ENCODE measurements at places on chromosomes 12 and 14.
A peak's percentile ranks its signal among the peaks of the same experiment; 100 is the strongest.

GRCh38 chr12:90393089-90393488 is 561.9 kb downstream of the CCER1 start:
- DNase-seq = no peak

DNA sequence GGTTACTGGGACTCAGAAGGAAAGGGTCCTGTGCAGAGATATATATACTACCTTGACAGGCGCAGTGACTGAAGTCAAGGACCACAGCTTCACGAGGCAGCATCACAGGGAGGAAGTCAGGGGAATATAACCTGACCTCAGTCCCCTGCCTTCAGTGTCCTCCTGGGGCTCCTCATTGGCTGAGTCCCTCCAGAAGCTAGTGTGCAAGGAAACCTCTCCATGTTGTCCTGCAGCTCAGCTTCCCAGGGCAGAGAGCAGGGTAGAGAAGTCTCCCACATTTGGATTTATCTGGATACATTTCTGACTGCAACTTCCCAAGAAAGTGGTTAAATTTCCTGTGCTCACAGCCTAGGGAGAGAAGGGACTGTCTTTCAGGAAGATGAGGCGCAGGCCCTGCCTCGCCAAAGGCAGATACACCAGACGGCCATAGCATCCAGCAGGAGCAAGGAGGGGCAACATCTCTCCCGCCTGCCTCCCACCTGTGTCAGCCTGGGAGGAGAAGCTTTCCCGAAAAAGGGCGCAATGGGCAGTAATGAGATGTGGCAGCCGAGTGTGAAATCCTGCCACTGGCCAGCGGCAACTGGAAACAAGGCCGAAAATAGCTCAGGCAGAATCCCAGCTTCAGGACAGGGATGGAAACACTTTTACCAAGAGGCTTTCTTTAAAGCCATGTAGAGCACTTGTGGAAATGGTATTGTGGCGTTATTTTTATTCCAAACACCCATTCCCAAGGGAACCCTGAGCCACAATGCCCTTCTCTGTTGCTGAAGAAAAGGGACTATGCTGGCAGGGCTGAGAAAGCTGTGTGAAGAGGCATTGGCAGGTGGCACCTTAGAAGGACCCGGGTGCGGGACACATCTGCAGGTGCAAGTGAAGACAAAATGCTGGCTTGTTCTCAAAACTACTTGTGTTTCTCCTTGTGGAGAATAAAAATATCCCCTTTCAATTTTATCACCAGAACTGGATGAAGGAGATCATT is 54.9 kb upstream of the HIF1A start:
- no peak for DNase-seq

- no peak for DNase-seq
Measured at GRCh38 chr14:99707420-99707819, 23.3 kb downstream of the CYP46A1 start.

DNA sequence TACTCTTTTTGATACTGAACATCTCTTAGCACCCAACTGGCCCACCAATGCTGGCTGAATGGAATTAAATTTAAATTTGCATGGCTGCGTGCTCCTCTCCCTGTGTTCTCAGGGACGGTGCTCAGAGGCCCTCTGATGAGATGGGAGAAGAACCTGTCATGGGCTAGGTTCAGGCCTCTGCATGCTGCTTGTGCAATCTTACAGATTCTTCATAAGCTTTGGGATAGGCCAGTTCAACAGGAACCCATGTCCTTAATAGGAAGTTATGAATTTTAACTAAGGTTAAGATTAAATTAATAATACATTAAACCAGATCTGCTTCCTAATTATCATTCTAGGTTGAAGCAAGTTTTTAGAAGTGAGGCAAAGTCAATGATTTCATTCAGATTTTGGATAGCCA is 119.7 kb upstream of the LRIG3 start:
- no peak for DNase-seq

DNA sequence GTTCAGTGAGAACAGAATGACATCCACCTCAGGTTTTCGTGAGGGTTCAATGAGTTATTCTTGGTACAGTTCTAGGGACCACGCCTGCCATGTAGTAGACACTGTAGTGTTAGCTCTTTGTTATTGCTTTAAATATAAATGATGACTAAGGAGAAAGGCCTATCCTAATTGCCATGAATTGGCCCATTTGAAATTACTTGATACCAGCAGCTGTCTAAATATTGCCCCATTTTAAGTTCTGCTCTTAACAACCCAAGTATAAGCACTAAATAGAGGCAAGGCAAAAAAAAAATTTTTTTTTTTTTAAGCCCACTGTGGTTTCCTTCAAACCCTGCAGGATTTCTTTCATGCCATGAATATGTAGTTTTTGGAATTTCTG is 84.5 kb downstream of the BORCS5 start:
- DNase-seq = peak; percentile 75

GRCh38 chr12:15706010-15706676 is 83.0 kb downstream of the EPS8 start:
- peak; percentile 33 for DNase-seq

- DNase-seq = no peak
Measured at GRCh38 chr14:45699471-45699870, 446.5 kb upstream of the MIS18BP1 start.

- no peak for DNase-seq
Measured at GRCh38 chr14:103401223-103402214, 16.3 kb downstream of the MARK3 start.

GRCh38 chr14:81819344-81819743 is 285.7 kb upstream of the SEL1L start:
- peak; percentile 10 for DNase-seq

DNA sequence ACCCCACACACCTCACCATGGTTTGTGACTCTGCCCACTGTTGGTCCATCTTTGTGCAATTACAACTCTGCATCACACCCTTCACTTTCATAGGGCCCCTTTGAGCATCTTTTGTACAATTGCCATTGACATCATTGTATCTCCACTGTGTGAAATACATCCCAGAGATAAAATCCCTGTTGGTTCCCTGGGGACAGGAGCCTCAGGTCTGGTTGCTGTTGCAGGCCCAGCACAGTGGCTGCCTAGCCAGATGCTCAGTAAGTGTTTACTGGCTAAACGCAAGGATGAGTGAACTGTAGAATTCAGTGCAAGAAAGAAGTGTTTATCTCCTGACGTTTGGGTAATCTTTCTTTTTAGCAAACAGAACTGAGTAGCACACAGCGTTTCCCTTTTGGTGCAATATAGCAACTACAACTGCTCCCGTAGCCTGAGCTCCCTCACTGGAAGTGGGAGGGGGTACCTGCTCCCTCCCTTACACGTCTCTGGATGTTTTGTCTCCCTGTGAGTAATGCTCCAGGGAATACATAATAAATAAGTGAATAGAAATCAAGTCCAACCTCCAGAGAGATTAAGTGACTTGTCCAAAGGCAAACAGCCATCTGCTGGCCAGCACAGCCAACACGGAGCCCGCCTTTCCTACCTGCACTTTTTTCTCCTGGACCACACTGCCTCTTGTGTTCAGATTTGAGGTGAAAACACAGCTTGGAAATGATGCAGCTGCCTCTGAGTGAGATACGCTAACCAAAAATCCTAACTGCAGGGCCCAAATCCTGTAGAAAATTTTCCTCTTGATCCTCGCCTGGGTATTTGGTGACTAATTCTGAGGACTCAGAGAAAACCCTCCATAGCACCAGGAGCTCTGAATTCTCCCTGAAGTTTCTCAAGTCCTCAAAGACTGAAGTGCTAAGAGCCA is 27.4 kb downstream of the GALNT16 start:
- peak; percentile 67 for DNase-seq

GRCh38 chr14:52351233-52352060 is 37.3 kb downstream of the PTGER2 start:
- DNase-seq = no peak

DNA sequence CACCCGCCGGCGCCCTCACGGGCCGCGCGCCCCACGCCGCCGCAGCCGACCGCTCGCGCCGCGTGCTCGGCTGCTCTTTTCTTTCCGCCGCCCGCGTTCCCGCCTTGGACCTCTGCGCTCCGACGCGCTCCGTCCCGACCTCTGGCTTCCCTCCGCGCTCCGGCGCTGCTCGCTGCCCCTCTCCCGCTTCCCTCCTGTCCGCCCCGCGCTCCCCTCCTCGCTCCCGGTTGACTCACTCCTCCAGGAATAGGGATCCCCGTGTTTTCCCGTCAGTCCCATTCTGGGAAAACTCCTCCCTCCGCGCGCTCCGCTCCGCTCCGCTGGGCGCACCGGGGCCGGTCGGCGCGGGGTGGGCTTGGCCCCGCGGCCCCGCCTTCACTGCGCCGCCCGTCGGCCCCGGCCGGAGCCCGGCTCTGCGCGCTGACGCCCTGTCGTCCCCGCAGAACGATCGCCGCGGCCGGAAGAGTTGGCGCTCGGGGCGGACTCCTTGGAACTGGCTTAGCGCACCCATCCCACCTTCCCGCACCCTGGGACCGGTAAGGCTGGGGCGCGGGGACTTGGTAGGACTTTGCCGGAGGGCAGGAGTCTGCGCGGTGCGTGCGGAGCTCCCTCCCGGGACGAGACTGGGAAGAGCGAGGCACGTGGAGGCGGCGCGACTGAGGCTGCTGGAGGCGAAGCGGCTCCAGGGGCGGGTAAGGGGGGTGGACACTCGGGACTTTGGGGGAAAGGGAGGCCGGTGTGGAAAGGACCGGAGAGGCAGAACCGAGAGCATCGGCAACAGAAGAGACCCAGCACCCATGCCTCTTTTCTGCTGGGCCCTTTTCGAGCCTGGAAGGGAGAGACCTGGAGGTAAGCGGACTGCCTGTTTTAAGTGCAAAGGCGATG is 550 bp downstream of the TEAD4 start:
- peak; percentile 79 for DNase-seq

GRCh38 chr12:57477710-57478681 is 1.7 kb downstream of the ARHGAP9 start:
- no peak for DNase-seq

DNA sequence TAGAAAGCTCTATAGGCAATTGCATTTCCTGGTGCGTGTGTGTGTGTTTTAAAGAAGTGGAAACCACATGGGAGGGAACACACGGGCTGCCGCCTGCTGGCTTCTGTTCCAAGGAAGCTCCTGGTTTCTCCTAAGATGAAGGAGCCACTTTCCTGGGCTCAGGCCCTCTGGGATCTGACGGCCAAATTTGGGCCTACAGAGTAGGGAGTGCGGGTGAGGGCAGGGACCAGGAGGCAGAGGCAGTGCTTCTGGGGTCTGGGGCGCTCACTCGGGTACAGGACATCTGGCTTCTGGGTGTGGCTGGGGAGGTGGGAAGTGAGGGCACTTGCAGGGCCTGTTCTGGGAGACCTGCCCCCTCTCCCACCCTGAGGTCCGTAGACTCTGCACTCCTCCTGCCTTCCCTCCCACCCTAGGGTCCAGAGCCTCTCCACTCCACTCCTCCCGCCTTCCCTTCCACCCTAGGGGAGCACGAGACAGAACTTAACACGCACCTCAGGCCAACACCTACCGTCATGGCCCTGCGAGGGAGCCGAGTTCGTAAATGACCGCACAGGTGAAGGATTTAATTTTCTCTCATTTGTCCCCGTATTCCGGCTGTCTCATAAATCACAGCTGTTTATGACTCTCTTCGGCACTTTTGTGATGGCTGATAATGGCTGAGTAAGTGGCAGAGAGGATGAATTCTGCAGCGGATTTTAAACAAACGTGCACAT is 127.7 kb downstream of the KIF26A start:
- no peak for DNase-seq

- DNase-seq = peak; percentile 54
Measured at GRCh38 chr12:26097046-26097878, 27.6 kb downstream of the BHLHE41 start.

DNA sequence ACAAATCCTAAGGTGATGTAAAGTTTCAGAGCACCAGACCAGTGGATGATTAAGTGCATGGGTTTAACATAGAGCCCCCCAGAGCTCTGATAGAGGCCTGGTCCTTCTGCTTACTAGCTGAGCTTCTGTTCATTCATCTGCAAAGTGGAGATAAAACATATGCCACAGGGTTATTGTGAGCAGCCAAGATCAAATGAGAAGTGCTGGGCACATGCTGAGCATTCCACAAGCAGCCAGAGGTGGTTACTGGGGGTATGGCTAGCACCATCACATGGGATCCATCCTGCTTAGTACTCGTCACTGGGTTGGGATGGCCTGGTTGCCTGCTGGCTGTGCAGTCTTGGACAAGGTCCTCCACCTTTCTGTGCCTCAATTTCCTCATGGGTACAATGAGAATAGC is 18.0 kb upstream of the SMUG1 start:
- DNase-seq = no peak

GRCh38 chr12:114384739-114385138 is 21.2 kb downstream of the TBX5 start:
- DNase-seq = no peak

DNA sequence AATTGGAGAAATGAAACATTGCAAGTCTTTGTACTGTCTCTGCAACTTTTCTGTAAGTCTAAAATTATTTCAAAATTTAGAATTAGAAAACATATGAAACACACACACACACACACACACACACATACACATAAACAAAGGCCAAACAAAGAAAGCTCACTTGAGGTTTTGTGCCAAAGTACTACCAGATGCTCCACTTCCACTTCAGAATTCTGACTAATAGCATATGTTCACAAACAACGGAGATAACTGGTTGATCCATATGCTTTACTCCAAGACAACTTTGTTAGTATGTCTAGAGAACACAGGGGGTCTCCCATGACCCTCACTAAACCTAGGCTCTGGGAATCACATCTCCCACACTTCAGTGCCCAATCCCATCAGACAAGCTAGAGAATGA is 133.8 kb upstream of the CLEC14A start:
- peak; percentile 26 for DNase-seq

GRCh38 chr14:93095742-93096510 is 19.8 kb downstream of the ITPK1 start:
- no peak for DNase-seq

DNA sequence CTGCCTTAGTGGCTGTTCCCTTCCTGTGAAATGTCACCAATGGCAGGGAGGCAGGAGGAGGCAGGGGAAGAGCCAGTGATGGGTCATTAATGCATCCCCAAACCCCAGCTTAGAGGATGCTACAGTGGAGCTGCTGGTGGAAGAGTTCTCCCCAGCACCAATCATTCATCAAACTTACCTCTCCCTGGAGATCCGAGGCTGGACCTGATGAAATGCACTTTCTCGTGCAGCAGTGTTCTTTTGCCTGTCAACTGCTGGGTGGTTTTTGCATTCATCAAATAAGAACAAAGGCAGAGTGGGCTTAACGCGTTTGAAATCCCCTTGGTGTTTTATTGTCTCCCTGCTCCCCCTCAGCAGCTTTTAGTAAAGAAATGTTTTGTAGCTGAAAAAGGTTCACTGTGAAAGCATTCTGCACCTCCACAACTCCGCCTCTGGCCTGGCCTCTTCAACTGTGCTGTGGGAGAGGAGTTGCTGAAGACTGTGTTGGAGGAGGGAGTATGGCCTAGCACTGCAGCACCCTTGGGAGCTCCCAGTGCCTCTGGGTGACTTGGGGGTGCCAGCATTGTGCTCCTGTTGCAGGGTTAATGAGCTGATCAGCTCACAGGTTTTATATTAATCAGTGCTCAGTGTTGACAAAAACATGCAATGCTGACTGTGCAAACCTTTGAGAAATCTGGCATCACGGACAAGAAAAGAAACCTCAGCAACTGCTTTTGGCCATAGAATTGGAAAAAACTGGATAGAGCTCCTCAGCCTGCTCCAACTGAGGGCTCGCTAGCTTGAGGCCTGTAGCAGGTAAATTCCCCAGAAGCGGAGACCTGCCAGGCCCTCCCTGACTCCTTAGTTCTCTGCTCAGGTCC is 14.4 kb downstream of the TSPAN9 start:
- no peak for DNase-seq

- DNase-seq = peak; percentile 37
Measured at GRCh38 chr12:53207042-53207441, at the start of gene ITGB7. ITGB7 (minus strand) TSS chr12:53207251; CDS start chr12:53200443, 6,808 bp downstream.

- peak; percentile 49 for DNase-seq
Measured at GRCh38 chr12:111283966-111284365, 84.9 kb downstream of the PHETA1 start.

GRCh38 chr12:100489251-100489820 is 15.7 kb downstream of the NR1H4 start:
- DNase-seq = no peak
